Naive thymus-derived CD8-positive, alpha-beta T cell (primary cell): ENCODE measurements at places on chromosomes 7 and 10.

DNA sequence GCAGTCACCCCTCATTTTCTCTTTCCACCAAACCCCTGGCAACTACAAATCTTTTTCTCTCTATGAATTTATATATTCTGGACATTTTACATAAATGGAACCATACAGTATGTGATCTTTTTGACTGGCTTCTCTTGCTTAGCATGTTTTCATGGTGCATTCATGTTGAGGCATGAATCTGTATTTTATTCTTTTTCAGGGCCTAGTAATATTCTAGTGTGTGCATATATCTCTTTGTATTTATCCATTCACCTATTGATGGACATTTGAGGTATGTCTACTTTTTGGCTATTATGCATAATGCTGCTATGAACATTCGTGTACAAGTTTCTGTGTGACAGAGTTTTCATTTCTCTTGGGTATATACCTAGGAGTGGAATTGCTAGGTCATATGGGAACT lies 78.2 kb downstream of the HACD1 start:
- DNase-seq = no peak

DNA sequence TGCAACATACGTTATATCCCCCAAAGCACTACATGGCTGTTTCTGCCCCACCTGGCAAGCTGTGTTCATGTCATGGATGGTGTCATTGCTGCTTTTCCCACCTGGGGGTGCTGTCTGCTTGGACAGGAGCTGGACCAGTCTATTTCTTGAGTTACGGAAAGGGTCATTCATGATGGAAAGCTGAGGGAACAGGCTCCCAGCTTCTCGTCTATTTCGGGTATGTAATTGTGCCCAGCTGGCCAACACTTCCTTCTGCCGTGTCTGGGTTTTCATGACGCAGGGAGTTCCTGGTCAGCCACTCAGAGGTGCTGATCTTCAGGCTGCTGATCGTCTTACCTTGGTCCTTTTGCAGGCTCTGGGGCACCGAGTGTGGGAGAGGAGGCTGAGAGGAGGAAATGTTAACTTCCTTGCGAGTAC lies 8.6 kb downstream of the BTBD16 start:
- no peak for DNase-seq

GRCh38 chr7:141575654-141576448 lies 24.6 kb downstream of the AGK start:
- DNase-seq = no peak

DNA sequence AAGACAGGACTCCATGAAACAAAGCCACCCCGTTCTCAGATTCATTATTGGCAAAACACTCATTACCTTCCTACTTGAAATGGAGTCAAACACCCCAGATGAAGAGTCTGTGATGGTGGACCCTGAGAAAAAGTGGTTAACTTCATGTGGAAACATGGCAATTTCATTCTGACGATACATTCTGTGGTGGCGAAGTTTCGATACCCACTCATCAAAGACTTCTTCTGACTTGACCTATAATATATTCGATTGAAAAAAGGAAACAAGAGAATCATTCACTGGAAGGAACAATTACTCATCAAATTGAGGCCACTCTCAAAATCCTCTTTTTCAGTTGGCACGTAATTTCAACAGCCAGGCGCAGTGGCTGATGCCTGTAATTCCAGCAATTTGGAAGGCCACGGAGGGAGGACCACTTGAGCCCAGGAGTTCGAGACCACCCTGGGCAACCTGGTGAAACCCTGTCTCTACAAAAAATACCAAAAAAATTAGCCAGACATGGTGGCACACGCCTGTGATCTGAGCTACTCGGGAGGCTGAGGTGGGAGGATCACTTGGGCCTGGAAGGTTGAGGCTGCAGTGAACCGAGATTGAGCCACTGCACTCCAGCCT lies 108.8 kb upstream of the GSDME start:
- no peak for DNase-seq

- DNase-seq = no peak
Measured at GRCh38 chr7:149297034-149297755, 35.2 kb downstream of the ZNF783 start.

- DNase-seq = no peak
Measured at GRCh38 chr7:98038321-98038720, 48.3 kb upstream of the OCM2 start.

DNA sequence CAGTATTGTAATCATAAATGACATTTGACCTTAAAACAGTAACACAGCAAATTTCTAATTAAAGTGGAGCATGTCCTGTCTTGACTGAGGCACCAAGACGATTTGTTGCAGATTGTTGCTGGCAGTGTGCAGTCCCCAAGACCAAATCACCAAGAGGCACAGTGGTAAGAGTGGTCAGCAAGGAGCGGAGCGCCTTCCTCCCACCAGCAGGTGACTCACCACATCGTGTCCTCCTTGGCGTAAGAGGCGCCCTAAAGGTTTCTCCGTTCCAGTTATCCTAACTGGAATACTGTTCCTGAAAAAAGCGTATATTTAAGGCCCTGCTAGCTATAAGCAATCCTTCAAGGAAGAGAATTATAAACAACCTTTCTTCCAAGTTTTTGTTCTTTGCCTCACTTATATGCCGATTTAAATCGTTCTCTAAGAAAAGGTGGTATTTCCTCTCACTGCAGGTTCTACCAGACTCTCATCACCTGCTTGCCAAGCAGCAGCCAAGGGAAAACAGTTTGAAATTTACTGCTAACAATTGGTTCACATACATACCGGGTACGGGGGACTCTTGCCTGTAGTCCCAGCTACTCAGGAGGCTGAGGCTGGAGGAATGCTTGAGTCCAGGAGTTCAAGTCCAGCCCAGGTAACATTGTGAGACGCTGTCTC lies 10.7 kb upstream of the REPIN1 start:
- no peak for DNase-seq

GRCh38 chr10:5929442-5929841 lies 39.4 kb downstream of the FBH1 start:
- DNase-seq = no peak

- DNase-seq = no peak
Measured at GRCh38 chr7:42012786-42013360, 224.1 kb downstream of the GLI3 start.

- DNase-seq = no peak
Measured at GRCh38 chr10:17913604-17914003, 38.1 kb upstream of the SLC39A12 start.
